ENCODE measurements at places on chromosomes 5 and 9.

DNA sequence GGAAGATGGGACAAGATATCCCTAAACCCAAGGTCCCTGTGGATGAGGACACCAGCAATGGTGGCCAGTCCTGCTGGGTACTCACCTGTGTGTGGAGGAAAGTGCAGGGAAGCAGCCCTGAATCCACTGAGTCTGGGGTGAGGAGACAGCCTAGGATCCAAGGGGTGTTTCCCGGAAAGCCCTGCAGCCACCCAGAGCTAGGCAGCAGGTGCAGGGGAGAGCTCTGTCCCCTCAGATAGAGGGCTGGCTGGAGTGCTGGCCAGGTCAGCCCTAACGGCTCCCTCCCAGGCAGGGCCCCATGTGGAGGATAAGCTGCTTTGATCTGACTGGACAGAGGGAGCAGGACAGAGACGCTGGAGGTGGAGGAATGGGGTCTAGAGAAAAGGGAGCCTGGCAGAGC, 344.7 kb upstream of the IRX4 start:
- DNase-seq = no peak

- no peak for DNase-seq
Observed at GRCh38 chr5:164881442-164881841, 1376.0 kb downstream of the MAT2B start.

DNA sequence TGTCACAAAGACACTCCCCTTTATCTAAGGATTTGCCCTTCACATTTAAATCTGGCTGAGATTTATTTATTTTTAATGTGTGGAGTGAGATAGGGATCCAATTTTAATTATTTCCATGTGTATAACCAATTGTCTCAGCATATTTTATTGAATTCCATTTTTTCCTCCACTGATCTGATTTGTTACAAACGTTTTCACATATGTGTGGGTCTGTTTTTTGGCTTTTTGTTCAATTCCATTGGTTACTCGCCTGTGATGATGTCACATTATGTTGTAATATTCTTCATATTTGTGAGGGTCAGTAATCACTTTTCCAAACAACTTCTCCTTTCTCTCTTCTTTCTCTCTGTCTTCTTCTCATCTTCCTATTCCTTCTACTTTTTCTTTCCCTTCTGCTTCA, 278.3 kb upstream of the RFX3 start:
- peak; percentile 62 for DNase-seq

DNA sequence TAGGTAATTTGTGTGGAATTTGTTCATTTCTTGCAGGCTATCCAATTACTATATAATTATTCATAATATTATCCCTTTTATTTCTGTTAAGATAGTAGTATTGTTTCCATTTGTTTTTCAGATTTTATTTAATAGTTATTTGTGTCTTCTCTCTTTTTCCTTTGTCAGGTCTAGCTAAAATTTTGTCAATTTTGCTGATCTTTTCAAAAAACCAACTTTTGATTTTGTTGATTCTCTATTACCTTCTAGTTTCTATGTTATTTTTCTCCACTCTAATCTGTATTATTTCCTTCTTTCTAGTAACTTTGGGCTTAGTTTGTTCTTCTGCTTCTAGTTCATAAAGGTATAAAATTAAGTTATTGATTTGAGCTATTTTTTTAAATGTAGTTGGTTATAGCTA, 76.3 kb downstream of the OSTF1 start:
- no peak for DNase-seq

DNA sequence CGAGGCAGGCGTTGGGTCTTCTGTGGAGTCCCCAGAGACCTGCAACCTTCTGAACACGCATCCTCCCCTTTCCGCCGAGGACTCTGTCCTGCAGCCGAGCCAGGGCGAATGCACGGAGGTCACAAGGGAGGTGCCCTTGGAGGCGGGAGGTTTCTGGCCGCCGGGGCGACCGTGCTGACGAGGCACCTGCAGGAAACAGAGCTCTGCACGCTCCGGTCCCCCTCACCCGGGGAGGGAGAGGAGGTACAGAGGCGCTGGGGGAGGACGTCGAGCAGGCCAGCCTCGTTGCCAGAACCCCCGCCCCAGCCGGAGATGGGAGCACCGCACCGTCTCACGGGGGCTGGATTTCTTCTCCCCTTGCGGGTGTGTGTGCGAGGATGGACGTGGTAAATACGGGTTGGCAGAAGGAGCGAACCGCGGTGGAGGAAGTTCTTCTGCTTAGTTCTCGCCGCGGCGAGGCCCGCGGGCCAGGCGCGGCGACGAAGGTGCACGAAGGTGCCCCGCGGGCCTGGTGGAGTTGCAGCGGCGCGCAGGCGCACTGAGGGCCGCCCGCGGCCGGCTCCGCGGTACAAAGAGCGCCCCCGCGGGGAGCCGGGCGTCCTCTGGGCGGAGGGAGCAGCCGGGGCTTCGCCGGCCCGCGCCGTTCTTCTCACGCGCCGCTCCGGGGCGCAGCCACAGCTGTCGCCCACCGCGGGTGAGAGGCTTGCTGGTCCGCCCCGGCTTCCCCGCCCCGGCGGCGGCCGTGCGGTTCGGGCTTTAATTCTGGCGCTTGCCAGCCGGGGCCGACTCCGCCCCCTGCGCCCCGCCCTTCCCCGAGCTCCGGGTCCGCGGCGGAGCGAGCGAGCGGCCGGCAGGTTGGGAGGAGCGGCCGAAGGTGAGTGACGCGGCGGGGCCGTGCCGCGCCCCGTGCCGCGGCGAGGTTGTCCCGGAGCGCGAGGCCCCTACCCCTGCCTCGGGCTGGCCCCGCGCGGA, 289.5 kb downstream of the DOCK8 start:
- DNase-seq = peak; percentile 92

DNA sequence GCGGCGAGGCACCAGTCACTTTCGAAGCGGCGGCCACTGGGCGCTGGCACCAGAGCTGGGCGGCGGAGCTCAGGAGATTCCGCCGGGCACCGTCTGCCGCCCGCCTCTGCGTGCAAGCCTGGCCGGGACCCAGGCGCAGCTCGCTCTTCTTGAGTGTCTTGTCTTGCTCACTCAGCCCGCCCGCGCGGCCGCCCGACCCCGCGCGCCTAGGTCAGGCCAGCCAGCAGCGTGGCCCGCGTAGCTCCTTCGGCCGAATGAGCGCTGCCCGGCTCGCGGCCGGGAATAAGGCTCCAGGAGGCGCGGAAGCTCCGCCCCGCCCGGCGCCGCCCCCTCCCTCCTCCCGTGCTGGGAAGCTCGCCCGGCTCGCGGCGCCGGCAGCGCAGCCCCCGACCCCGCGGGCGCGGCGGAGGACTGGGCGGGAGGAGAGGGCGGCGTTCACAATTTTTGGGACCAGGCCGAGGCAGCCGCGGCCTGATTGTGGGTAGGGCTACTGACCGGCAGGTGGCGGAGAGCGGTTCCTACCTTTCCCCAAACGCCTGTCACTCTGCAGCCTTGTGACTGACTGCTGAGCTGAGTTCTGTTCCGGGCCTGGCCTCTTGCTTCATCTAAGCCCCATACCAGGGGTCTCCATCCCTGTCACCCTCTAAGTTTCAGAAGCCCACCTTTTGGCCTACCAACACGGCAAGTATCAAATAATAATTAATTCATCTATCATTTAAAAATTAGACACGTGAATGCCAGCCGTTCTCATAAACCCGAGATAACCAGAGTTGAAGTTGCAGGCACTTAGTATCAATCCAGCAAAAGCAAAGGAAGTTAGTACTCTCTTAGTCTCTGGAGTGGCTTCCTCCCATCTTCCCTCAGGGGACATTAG, at the start of gene HBEGF:
Gene HBEGF, minus strand, starts transcription at position 256 of the 874 bp plus-strand sequence. CDS start 275 bp downstream, outside the sequence.
- DNase-seq = peak; percentile 95

DNA sequence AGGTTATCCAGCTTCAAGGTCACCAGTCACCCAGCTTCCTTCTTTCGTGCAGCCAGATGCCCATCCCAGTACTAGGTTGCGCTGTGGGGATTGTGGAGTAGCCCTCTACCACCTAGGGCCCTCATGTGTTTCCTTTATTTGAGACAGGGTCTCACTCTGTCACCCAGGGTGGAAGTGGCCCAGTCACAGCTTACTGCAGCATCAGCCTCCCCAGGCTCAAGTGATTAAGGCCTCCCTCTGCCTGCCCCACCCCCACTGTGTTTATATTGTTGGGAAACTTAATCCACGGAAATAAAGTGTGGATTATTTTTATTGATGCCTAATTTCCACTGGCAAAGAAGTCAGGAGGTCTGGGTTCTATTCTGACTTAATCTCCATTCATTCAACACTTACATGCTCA, 4.3 kb downstream of the IL17B start:
- DNase-seq = no peak

Measured in GM03348 (cell line).